ENCODE measurements at places on chromosomes 16 and 17.

GRCh38 chr16:65961476-65962143, 404.9 kb upstream of the CDH5 start:
- no peak for DNase-seq

DNA sequence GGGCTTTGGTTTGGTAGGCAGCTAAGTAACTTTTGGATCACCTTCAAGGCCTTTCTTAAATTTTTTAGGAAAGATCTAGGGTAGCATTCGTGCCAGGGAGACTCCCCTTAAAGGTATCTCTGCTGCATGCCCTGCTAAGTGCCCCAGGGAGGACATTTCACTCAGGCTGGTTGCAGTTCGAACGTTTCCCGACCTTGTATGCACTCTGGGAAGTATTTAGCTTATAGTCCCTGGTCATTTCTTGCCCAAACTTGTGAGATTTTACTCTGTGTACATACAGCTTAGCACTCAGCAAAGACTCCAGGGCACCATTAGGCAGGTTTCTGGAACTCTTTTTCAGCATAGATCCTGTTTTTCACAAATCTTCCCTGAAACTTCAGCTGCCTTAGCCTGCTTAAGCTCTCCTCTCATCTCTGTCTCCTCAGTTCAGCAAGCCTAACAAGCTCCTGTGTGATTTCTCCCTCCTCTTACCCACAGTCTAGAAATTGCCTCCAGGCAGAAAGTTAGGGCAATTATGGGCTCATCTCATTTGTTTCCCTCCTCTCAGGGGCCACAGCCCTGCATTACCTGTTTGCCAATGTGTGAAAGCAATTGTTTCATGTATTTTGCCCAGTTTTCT, 84.6 kb downstream of the MRTFB start:
- no peak for DNase-seq

DNA sequence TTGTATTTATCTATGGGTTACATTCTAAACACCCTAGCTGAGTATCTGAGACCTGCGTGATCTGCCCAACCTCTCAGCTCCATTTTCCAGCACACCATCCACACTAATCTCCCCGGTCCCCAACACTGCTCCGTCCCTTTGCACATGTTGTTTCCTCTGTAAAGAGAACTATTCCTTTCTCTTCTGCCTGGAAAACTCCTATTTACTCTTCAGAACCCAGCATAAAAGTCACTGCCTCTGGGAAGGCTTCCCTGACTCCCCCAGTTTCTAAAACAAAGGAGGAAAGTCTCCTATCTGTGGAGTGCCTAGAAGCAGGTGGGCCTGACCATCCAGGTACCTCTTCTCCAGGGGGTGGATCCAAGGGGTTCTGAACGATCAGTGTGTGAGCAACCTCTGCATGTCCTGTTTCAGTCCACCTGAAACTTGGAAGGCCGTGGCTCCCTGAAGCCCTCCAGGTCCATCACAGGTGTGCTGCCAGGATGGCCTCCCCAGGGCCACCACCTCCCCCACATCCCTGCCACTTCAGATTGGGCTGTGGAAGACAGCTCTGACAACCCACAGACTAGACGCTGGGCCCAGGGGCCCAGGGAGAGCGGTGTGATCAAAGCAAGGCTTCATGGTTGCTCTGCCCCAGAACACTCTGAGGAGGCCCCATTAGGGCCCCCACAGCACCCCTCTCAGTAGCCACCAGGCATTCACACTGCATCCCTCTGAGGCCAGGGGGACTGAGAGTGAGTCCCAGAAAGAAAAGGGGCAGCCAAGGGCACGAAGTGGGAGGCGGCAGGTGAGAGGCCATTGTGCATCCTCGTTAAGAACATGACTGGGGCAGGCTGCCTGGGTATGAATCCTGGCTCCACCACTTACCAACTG, 20.3 kb downstream of the MPP3 start:
- DNase-seq: no peak

DNA sequence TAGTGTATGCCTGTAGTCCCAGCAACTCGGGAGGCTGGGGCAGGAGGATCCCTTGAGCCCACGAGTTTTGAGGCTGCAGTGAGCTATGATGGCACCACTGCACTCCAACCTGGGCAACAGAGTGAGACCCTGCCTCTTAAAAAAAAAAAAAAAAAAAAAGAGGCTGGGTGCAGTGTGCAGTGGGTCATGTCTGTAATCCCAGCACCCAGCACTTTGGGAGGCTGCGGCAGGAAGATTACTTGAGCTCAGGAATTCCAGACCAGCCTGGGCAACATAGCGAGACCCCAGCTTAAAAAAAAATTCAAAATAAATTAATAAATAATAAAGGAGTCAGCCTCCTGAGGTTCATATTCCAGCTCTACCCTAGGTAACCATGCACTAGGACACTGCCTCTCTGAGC, 9.6 kb upstream of the CNOT1 start:
- DNase-seq: no peak

DNA sequence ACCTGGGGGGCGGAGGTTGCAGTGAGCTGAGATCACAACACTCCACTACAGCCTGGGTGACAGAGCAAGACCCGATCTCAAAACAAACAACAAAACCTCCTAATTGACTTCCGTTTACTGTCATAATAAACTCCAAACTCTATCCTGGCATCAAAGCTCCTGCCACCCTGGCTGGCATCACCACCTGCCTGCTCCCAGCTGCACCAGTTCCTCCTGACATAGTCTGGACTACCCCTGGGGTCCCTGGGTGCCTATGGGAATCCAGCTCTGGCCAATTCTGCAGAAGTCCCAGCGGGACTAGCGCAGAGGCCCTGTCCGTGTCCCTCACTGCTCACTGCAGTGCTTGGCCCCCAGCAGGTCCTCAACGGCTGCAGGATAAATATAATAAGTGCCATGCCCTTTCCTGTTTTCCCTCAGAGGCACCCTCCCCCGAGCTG, 723 bp downstream of the NTHL1 start:
- DNase-seq: no peak

DNA sequence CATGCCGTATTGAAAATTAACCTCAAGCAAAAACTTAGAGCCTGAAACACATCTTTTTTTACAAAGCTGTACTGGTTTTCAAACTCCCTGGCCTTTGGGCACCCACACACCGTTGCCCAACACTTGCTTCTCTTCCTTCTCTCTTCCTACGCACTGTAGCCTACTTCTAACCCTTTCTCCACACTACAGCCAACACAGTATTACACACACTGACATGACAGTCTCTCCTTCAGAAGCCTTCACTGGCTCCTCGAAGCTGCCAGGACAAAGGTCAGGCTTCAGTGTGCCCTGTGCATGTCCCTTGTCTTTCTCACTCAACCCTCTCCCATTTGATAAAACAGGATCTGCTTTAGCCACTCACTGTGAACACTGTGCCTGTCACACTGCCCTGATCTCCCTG, 8.0 kb downstream of the FANCA start:
- DNase-seq: no peak

GRCh38 chr17:34607917-34608316, 28.5 kb downstream of the TMEM132E start:
- DNase-seq: no peak

- DNase-seq: no peak
Observed at GRCh38 chr17:43820759-43821158, 12.2 kb downstream of the MPP3 start.

DNA sequence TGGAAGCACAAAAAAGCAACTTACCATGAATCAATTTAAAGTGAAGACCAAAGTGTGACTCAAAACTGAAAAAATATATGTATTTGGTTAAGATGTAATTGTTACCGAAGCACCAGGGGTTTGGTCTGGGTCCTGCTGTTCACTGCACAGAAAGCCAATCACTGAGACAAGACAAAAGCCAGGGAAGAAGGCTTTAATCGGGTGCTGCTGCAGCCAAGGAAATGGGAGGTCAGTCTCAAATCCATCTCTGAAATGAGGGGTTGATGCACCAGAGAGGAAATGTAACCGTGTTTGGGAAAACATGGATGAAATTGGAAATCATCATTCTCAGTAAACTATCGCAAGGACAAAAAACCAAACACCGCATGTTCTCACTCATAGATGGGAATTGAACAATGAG, 73.6 kb upstream of the HSBP1 start:
- DNase-seq: no peak

DNA sequence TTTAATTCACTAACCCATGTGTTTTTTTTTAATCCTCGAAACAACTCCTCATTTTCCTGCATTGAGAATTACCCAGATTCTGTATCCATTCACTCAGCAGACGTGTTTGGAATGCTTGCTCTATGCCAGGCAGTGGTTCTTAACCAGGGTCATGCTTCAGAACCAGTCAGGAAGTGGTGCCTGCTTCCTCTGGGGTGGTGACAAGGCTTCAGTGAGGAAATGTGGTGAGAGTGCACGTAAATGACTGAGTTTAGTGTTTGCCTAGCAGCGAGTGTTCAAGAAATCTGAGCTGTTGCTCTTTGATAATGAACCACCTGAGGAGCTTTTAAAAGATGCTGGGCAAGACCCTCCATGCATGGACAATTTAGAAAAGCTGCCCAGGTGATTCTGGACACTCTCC, 9.9 kb downstream of the ZFP90 start:
- DNase-seq: no peak

- DNase-seq: no peak
Observed at GRCh38 chr17:30975042-30975820, 4.4 kb downstream of the RNF135 start.

GRCh38 chr17:17388657-17389496, 85.7 kb downstream of the NT5M start:
- DNase-seq: no peak

DNA sequence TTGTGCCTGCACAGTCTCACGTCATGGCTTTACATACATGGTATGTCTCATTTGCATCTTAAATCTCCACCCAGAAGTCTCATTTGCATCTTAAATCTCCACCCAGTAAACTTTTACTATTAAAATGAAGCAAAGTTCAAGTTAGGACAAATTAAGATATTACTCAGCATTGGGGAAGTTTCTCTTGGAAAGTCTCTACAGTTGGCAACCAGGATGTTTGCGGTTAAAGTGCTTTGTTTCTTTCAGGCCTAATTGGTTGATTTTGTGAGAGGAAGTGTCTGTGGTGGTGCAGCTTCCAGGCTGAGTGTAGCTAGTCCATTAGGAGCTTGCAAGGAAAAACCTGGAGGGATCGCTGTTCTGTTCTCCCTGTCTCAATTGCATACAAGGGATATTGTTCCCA, 1373.3 kb upstream of the GOT2 start:
- no peak for DNase-seq

DNA sequence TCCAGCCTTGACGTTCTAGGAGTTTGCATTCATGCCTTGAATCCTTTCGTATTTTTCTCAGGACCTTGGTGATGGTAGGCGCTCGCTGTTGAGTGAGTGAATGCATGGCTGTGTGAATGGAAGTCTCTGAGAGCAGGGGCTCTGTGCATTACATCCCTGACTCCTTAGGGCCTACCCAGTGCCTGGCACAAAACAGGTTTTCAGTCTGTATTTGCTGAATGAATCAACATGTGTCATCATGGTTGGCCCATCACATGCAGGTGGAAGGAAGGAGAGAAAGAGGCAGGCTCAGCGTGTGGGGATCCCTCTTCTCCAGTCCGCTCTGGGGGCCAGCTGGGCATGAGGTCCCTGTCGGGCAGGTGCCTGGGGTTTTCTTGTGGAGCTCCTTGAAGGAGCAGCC, 8.7 kb downstream of the RAP1GAP2 start:
- no peak for DNase-seq

DNA sequence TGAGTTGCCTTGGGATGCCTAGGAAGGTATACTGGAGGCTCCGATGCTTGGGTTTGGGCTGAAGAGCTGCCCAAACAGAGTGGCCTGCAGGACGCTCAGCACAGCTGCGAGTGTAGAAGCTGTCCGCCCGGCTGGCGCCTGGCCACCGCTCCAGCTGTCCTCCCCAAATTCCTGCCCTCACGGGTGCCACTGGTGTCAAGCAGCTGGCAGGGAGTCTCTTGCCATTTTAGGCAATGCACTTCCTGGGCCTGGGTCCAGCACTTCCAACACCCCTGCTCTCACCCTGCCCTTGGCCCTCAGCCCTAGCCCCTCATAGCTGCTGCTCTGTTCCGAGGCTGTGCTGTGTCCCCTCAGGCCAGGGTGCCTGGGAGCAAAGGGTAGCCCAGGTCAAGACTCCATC, 5.2 kb upstream of the PKMYT1 start:
- no peak for DNase-seq

DNA sequence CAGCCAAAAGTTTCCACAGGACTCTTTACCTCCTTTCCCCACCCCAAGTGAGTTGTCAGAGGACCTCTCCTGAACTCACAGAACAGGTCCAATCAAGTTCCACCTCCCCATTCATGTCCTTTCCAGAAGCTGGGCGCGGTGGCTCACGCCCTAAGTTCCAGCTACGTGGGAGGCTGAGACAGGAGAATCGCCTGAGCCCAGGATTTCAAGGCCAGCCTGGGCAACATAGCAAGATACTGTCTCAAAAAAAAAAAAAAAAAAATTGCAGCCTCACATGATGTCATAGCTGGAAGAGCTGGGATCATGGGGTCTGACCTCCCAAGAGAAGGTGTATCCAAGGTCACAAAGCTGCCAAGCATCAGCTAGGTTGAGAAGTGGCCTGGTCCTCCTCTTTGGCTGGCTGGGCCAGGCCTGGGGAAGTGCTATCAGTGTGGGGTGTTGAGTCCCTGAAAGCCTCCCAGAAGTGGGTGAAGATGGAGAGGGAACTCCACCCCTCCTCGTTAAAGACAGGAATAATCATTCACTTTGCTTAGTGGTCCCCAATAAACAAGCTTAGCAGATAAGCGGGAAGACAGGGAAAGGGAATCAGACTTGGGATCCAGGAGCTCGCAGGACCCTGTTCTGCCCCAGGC, 5.5 kb upstream of the MNT start:
- DNase-seq: no peak

DNA sequence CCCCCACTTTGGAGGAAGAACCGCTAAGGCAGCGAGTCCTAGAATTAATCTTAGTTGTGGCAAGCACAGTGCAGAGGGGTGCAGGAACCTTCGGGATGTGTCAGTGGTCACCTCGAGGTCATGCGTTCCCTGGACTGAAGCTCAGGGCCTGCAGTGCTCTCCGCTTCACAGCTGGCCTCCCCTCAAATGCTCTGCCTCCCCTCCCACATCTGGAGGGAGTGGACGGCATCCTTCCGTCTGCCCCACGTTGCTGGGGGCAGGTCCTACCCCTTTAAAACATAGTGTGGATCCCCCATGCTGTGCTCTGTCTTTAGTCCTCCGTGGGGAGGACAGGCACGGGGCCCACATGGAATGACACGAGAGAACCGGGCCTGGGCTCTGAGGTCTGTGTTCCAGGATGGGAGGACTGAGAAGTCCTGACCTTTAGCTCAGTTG, 99.5 kb upstream of the CDC42EP4 start:
- DNase-seq: no peak

GRCh38 chr16:75761108-75761507, 34.8 kb upstream of the CPHXL start:
- no peak for DNase-seq

- DNase-seq: no peak
Observed at GRCh38 chr17:63516910-63517824, 6.0 kb upstream of the KCNH6 start.

DNA sequence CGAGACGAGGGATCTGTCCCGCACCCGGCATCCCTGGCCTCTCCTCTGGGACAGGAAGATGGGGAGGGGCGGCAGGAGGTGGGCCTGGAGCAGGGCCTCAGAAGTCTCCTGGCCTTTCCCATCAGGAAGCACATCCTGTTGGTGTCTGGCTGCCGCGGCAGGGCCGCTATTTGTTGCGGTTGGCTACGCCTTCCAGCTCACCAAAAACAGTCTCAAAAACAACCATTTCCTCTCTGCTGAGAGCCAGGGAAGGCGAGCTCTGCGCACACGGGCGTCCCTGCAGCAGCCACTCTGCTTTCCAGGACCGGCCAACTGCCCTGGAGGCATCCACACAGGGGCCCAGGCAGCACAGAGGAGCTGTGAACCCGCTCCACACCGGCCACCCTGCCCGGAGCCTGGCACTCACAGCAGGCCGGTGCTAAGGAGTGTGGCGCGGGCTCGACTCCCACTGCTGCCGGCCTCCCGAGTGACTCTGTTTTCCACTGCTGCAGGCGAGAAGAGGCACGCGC, at the start of gene TMEM204:
Gene TMEM204, plus strand, starts transcription at position 224 of the 509 bp plus-strand sequence. CDS start 610 bp downstream, outside the sequence.
- no peak for DNase-seq

All from stimulated activated CD8-positive, alpha-beta memory T cell treated with anti-CD3 and anti-CD28 coated beads, Interleukin-7, amount 100 ng/mL, for 24 hours (primary cell).